ENCODE measurements at places on chromosomes 5 and 9. TPM values are rescaled to one million over a fixed set of nuclear protein-coding genes. Genes with fewer than 3 reads are reported as not detected.

CD72 gene
- 3.3 TPM for total RNA-seq

PROB1 gene
- total RNA-seq: 6.6 TPM

ZNF608 gene
- total RNA-seq: 100 TPM

POU5F2 gene
- total RNA-seq: 0.53 TPM

PCDHB14 gene
- total RNA-seq: 2.6 TPM

SURF1 gene
- total RNA-seq: 47.5 TPM

C1QTNF2 gene
- 0.11 TPM for total RNA-seq

SELENOP gene
- total RNA-seq: 91.4 TPM

C9orf72 gene
- 26.4 TPM for total RNA-seq

STKLD1 gene
- 2.0 TPM for total RNA-seq

ASTN2 gene
- 9.3 TPM for total RNA-seq

DNA sequence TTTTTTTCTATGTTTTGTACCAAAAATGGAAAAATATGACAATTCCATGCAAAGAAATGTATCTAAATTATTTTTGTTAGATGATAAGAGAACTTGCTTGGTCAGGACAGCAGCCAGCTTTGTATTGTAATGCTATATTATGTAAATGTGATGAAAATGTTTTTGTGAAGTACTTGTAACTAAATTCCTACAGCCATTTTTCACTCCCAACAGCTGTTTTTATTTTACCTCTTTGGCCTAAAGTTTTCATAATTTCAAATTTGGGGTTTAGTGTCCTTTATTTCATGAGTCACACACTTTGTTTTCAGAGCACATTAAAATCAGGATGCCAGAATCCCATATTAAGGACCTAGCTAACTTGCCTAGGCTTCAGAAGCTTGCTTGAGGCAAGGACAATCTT, 64.1 kb downstream of the WDR41 start:
- no peak overlapping the region for H3K4me3 ChIP-seq
- no peaks in the 10 kb centered on the region for H3K27me3 ChIP-seq
- H3K4me1 ChIP-seq: no peaks in the 10 kb centered on the region
- DNase-seq: no peak
- H3K36me3 ChIP-seq: peaks cover 32% of the 10 kb centered on the region
- no peak overlapping the region for H3K27ac ChIP-seq

- no peaks in the 10 kb centered on the region for H3K36me3 ChIP-seq
- H3K27ac ChIP-seq: no peak overlapping the region
- no peaks in the 10 kb centered on the region for H3K27me3 ChIP-seq
Observed at GRCh38 chr5:15353086-15353645, 146.8 kb upstream of the FBXL7 start.

- no peak overlapping the region for H3K4me3 ChIP-seq
- H3K4me1 ChIP-seq: no peaks in the 10 kb centered on the region
- DNase-seq: peak; percentile 35
Observed at GRCh38 chr9:134962973-134963364, 45.3 kb upstream of the FCN1 start.

- peak; percentile 90 for DNase-seq
- H3K4me1 ChIP-seq: no peaks in the 10 kb centered on the region
- no peak overlapping the region for H3K27ac ChIP-seq
Observed at GRCh38 chr9:34375901-34376595, 650 bp downstream of the MYORG start.

- H3K27ac ChIP-seq: no peak overlapping the region
- H3K4me3 ChIP-seq: no peak overlapping the region
- H3K4me1 ChIP-seq: no peaks in the 10 kb centered on the region
- H3K27me3 ChIP-seq: no peaks in the 10 kb centered on the region
- H3K36me3 ChIP-seq: peaks cover 13% of the 10 kb centered on the region
Observed at GRCh38 chr5:41832430-41832829, 37.8 kb downstream of the OXCT1 start.

DNA sequence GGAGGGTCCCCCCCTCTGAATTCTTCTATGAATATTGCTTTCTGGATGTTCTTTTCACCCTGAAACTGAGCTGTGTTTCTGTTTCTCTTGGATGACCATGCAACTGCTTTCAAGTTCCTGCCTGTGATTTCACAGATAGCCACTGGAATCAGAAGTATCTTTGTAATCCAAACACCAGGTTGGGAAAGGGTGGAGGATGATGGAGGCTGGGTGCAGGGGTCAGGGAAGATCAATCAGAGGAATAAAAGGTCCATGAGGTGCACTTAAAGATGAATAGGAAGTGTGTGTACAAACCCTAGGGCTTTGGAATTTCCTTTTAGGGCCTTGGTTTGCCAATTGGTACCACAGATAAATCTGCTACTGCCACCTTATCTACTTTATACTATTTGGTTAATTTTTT, 68.2 kb upstream of the AGXT2 start:
- H3K4me3 ChIP-seq: no peak overlapping the region
- H3K27me3 ChIP-seq: no peaks in the 10 kb centered on the region
- no peaks in the 10 kb centered on the region for H3K36me3 ChIP-seq
- H3K27ac ChIP-seq: no peak overlapping the region
- no peaks in the 10 kb centered on the region for H3K4me1 ChIP-seq

- H3K36me3 ChIP-seq: no peaks in the 10 kb centered on the region
- H3K4me3 ChIP-seq: no peak overlapping the region
- no peak overlapping the region for H3K27ac ChIP-seq
Observed at GRCh38 chr5:167726642-167727041, 564.8 kb upstream of the WWC1 start.

DNA sequence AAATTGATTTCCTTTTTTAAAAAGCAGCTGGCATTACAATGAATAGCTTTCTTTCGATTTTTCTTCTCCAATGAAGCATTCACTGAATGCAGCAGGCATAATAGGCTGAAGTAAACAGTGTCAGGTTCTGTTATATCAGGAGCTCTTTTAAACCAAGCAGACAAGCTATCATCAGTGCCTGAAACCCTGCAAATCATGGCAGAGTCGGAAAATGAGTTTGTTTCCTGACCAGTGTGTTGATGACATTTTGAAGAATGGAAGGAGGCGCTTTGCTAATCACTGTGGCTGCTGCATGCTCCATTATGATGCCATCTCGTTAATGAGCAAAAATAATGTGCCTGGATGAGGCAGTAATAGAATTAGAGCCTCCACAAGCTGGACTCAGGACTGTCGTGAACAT, 284.5 kb downstream of the ZNF608 start:
- no peaks in the 10 kb centered on the region for H3K36me3 ChIP-seq
- peak overlapping the region; percentile 85 for H3K27ac ChIP-seq
- no peak for DNase-seq
- H3K4me3 ChIP-seq: no peak overlapping the region

DNA sequence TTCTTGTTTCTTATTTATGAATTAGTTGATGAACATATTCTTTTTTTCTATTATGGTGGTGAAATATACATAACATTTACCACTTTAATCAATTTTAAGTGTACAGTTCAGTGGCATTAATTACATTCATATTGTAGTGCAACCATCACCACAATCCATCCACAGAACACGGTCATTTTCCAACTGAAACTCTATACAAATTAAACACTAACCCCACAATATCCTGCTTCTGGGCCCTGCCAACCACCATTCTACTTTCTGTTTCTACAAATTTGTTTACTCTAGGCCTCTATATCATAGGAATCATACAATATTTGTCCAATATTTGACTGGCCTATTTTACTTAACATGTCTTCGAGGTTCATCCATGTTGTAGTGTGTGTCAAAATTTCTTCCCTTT, 7.3 kb downstream of the GCNT4 start:
- H3K36me3 ChIP-seq: peaks cover 10% of the 10 kb centered on the region
- H3K27me3 ChIP-seq: no peaks in the 10 kb centered on the region
- H3K4me3 ChIP-seq: no peak overlapping the region
- no peak overlapping the region for H3K27ac ChIP-seq
- H3K4me1 ChIP-seq: no peaks in the 10 kb centered on the region
- DNase-seq: no peak

- peak overlapping the region; percentile 76 for H3K4me3 ChIP-seq
- H3K27me3 ChIP-seq: no peaks in the 10 kb centered on the region
- no peaks in the 10 kb centered on the region for H3K36me3 ChIP-seq
- peaks cover 3% of the 10 kb centered on the region for H3K4me1 ChIP-seq
Observed at GRCh38 chr9:127770583-127770904, 7.9 kb downstream of the SH2D3C start.

- no peak overlapping the region for H3K27ac ChIP-seq
- no peaks in the 10 kb centered on the region for H3K4me1 ChIP-seq
- H3K36me3 ChIP-seq: no peaks in the 10 kb centered on the region
Observed at GRCh38 chr9:109417054-109417453, 81.1 kb downstream of the PTPN3 start.

DNA sequence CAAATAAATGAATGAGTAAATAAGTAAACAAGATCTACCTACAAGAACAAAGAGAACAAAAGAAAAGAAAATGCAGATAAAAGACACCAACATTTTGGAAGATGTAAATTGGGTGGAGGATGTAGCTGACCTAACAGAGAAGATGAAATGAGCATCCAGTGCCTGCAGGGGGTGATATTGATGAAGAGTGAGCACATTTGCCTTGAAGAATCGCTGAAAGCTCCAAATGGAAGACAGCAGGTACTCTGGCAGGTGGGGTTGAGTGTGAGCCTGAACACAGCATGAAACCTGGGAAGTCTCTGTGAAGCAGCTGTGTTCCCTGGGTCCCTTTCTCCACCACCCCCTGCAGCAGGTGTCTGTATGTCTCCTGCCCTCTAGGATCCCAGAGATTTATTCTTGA, 125.6 kb downstream of the NXNL2 start:
- no peak overlapping the region for H3K27ac ChIP-seq
- peak; percentile 85 for DNase-seq
- H3K27me3 ChIP-seq: no peaks in the 10 kb centered on the region

DNA sequence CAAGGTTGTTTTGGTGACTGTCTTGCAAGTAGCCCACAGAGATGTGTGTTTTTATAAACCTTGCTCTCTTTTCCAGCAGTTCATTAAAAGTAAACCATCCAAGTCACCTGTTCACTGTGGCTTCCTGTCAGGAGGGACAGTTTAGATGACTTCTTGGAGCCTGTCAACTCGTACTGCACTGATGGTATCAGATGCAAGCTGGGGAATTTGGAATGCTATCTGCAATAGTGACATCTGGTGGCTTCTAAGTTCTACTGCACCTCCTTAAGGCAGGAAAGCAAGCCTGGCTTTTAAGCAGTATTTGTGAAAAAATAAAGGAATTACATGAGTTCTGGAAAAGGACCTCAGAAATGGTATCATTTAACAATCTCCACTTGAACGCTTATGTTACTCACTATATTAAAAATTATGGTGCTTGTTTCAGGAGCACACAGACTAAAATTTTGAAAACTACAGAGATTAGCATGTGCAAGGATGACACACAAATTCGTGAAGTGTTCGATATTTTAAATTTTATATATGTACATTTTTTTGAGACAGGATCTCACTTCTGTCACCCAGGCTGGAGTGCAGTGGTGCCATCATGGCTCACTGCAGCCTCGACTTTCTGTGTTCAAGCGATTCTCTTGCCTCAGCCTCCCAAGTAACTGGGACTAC, 164.0 kb downstream of the TTC39B start:
- no peaks in the 10 kb centered on the region for H3K27me3 ChIP-seq
- no peak overlapping the region for H3K27ac ChIP-seq
- H3K36me3 ChIP-seq: no peaks in the 10 kb centered on the region
- peaks cover 3% of the 10 kb centered on the region for H3K4me1 ChIP-seq
- peak; percentile 61 for DNase-seq

DNA sequence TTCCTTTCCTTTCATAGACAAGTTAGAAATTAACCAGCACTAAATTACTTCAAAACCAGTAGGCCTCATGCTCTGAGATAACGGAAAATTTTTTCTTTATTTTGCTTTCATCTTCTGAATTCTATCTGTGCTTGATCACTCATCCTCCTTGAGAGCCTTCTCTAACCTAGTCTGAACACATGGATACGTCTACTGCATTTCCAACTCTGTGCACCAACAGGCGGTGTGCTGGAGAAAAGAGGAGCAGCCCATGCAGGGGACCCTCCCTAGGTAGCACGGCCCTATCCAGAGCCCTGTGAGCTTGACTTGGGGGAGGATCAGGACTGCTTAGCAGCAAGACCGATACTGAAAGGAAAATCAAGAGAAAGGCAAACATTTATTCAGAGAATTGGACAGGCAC, 149.8 kb downstream of the AUH start:
- H3K36me3 ChIP-seq: peaks cover under 1% of the 10 kb centered on the region
- DNase-seq: no peak
- no peak overlapping the region for H3K27ac ChIP-seq

GRCh38 chr5:80937584-80938356, 22.4 kb upstream of the RASGRF2 start:
- no peak overlapping the region for H3K27ac ChIP-seq
- no peaks in the 10 kb centered on the region for H3K27me3 ChIP-seq
- H3K4me1 ChIP-seq: no peaks in the 10 kb centered on the region
- no peaks in the 10 kb centered on the region for H3K36me3 ChIP-seq
- H3K4me3 ChIP-seq: no peak overlapping the region

- H3K27ac ChIP-seq: no peak overlapping the region
- no peak for DNase-seq
- no peaks in the 10 kb centered on the region for H3K4me1 ChIP-seq
- no peaks in the 10 kb centered on the region for H3K27me3 ChIP-seq
- no peak overlapping the region for H3K4me3 ChIP-seq
Observed at GRCh38 chr5:123448743-123449142, 25.5 kb upstream of the CEP120 start.

DNA sequence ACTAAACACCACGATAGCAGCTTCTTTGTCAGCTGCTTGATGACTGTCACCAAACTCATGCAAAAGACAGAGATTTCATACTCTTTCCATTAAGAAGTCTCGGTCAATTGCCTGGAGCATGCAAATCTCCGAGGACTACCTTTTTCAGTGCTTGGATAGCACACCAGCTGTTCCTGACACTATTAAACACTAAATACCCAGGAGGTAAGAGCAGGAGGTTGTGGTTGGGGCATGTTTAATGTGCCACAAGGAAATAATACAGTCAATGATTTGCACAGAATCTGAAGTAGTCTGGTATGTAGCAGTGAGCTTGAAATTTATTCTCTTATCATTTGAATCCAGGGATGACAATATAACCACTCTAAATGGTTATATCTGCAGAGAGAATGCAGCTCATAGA, 996.2 kb downstream of the CDH12 start:
- H3K4me1 ChIP-seq: no peaks in the 10 kb centered on the region
- DNase-seq: no peak
- no peaks in the 10 kb centered on the region for H3K36me3 ChIP-seq
- H3K27me3 ChIP-seq: no peaks in the 10 kb centered on the region

GRCh38 chr9:78525986-78526560, 229.1 kb downstream of the PSAT1 start:
- no peak overlapping the region for H3K27ac ChIP-seq
- H3K4me1 ChIP-seq: no peaks in the 10 kb centered on the region
- H3K27me3 ChIP-seq: no peaks in the 10 kb centered on the region
